Activated T-helper 1 cell treated with Interleukin-2 at 50 U/mL for 16 hours (primary cell): ENCODE measurements at places on chromosomes 5 and 9.

- no peak for DNase-seq
These were observed 43.0 kb upstream of the GNAQ start for GRCh38 chr9:78074385-78075291.

DNA sequence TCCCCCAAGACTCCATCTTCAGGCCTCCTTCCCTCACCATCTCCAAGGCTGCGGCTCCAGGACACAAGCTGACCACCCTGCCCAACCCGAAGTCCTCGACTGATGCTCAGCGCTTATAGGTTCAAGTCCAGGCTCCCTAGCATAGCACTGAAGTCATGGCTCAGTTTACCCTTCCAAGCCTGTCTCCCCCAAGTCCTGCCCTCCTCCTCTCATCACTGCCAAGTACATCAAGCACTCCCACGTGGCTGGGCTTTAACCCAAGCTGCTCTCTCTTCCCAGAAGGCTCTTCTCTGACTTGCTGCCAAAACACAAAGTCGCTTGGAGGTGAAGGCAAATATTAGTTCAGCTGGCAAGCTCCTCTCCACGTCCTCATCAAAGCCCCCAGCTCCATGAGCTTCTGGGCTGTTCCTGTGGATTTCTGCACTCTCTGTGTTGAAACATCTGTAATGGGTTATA lies 22.1 kb upstream of the MARCHF6 start:
- no peak for DNase-seq

- no peak for DNase-seq
These were observed 71.0 kb upstream of the GPBP1 start for GRCh38 chr5:57102905-57103255.

DNA sequence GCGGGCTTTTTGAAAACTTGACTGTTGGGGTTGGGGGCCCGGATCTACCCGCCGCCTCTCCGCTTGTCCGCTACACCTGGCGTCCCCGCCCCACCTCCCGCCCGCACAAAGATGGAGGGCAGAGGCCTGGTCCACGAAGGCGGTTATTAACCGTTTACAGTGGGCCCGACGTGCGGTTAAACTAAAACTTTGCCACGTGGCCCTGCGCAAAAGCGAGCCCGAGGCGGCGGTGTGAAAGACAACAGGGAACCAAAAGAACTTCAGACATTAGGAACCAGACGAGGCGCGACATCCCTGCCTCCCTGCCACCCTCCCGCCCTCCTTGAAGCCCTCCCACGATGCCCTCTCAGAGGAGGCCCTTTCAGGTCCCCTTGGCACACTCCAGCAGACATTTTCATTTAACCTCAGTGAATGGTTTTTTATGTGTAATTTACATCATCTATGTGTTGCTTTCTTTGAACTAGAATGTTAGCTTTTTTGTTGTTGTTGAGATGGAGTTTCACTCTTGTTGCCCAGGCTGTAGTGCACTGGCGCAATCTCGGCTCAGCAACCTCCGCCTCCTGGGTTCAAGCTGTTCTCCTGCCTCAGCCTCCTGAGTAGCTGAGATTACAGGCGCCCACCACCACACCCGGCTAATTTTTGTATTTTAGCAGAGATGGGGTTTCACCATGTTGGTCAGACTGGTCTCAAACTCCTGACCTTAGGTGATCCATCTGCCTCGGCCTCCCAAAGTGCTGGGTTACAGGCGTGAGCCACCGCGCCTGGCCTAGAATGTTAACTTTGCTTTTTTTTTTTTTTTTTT lies 999 bp upstream of the HNRNPA0 start:
- no peak for DNase-seq

GRCh38 chr5:39447968-39448367 lies 23.2 kb upstream of the DAB2 start:
- DNase-seq = no peak
